ENCODE measurements at places on chromosomes 6 and 20.

GRCh38 chr20:4029505-4030467 lies 14.4 kb upstream of the RNF24 start:
- no peak for DNase-seq

DNA sequence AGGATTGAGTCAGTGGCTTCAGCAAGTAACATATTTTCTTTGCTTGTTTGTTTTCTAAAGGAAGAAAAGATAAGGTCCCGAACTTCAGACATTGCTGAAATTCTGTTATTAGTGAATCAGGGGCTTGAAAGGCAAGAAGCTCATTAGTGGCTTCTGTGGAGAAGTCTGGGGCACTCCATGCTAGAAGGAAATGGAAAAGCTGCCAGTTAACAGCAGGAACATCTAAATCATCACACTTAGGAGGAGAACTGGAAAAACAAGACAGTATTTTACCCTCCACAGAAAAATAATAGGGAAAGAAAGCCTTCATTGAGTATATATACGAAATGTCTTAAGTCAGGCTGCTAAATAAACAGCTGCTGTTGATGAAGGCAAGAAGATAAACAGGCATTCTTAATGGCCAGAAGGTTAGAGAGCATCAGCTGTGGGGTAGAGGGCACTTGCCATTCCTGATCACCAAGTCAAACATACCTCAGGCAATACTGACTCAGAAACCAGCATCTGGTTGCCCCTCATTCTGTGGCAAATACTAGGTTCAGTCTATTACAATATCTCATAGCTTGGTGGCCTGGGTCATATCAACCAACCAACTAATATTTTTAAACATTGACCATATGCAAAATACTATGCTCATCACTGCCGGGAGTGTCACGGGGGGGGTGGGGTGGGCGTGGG lies 143.2 kb upstream of the TENT5A start:
- DNase-seq, result no peak

- no peak for DNase-seq
These were observed 100.8 kb downstream of the HIVEP2 start for GRCh38 chr6:142844065-142844755.

DNA sequence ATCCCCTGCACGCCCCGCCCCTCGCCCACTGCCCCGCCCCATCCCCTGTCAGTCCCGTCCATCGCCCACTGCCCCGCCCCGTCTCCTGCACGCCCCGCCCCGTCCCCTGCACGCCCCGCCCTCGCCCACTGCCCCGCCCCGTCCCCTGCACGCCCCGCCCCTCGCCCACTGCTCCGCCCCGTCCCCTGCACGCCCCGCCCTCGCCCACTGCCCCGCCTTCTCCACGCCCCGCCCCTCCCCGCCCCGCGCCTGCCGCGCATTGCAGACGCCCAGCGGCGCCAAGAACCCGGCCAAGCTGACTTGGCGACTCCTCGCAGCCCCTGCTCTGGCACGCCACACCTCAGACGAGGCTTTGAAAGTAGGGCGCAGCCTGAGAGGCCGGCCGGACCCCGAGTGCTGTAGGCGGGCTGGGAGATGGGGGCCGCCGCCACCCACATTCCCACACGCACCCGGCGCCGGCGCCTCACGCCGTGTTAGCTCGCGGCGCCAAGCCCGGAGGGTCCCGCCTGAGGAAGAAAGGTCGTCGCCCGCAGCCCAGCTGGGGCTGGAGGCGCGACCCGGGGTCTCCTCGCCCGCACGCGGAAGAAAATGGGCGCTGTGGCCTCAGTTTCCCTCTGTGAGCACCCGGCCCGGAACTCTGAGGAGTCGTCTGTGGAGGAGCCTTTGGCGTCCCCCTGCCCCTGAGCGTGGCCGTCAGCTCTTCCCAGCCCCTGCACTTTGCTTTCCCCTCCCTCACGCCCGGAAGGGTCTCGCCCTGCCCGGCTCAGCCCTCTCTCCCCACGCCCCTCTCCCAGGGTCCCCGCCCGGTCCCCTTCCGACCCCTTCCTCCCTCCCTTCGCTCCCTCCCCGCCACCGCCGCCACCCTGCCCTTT lies at the start of gene RAD21L1:
Gene RAD21L1 (plus strand): TSS at position 262 of the 872 bp plus-strand sequence. CDS start 2,410 bp downstream, outside the sequence.
- no peak for DNase-seq

GRCh38 chr6:15270402-15270801 lies 24.5 kb downstream of the JARID2 start:
- no peak for DNase-seq

DNA sequence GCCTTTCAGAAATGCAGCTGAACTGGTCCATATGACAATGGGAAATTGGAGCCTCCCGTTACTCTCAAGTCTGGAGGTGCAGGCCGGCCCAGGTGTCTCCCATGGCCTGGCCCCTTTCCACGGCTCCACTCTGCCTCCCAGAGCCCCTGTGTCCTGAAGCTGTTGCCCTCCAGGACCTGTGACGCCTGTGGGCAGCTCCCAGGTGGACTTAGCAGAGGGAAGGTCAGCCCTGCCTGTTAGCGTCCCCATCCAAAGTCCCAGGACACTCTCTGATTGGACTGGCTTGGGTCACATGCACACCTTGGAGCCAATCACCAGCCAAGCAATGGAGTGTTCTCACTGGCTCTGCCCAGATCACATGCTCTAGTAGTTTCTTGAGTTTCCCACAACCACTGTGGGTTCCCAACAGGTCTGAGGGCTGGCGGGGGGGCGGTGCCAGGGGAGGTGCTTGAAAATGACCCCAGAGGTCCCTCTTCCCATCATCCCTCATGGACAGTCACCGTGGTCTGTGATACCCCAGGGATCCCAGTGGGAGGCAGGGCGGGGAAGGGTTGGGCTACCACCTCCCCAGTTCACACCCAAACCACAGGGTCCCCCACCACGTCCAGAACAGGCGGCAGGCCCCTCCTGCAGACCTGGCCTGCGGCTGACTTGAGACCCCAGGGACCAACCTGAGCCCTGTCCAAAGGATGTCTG lies 135.6 kb downstream of the TAF4 start:
- DNase-seq, result no peak

GRCh38 chr6:8539453-8539852 lies 104.1 kb upstream of the SLC35B3 start:
- no peak for DNase-seq

- no peak for DNase-seq
These were observed 37.1 kb upstream of the TFAP2A start for GRCh38 chr6:10451828-10452509.

GRCh38 chr6:167113935-167114910 lies 8.7 kb upstream of the CCR6 start:
- DNase-seq, result no peak

GRCh38 chr20:33611106-33611505 lies 51.0 kb upstream of the C20orf144 start:
- DNase-seq, result no peak

DNA sequence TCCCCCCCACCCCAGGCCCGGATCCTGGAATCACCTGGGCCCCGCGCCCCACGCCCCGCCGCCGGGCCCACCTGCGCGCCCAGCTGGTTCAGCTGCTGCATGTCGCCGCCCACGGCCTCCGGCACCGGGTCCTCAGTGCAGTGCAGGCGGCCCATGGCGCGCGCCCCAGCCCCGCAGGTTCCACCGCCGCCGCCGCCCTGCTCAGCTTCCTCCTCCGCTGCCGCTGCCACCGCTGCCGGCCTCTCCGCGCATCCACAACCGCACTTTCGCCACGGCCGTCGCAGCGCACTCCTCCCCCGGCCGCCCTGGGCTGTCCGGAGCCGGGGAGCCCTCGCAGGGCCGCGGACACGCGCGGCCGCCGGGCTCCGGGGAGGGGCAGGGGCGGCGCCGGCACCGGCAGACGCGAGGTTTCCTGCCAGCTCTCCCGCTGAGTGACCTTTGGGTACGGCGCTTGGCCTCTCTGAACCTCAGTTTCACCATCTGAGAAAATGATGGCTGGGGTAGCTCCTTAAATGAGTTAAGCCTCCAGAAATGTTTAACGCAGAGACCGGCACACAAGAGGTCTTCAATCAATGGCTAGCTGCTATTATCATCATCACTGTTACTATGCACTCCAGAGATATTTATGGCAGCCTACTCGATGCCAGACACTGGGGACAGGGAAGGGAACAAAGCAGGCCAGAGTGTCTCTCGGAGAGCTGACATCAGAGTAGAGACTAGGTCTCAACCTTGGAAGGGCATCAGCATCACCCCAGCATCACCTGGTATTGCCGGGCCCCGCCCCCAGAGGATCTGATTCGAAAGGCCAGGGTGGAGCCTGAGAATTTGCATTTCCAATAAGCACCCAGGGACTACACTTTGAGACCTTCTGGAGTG lies at the start of gene COMMD7:
Gene COMMD7 (minus strand): TSS at position 231 of the 876 bp plus-strand sequence. CDS start 76 bp downstream, at position 155.
- DNase-seq, result no peak

DNA sequence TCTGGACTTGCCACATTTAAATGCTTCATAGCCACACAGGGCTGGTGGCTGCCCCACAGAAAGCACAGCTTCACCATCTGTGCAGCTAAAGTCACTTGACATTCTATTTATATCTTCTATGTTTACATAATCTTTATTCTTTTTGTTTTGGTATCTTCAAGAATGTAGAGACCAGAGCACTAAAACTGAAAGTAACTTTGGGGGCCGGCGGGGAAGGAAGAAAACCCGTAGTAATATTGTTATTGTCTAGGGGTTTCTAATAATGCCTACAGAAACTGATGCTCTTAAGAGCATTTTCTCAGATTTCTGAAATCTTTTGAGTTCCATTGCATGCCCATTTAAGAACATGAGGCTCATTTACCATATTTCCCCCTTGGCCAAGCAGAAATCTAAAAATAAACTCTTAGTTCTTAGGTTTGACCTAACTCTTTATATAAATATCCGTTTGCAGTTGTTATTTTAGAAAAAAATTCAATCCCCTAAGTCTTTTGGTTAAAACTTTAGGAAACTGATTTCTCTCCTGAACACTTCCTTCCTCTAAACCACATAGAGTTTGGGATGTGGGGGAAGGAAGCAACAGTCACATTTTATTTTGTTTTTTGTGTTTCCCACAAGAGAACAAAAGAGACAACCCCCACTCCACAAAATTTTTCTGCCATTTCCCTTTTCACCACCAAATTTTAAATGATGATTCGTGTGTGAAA lies 207.6 kb downstream of the OGFRL1 start:
- no peak for DNase-seq

GRCh38 chr6:11270030-11271027 lies 37.9 kb upstream of the NEDD9 start:
- no peak for DNase-seq

GRCh38 chr6:150751296-150751695 lies 114.2 kb upstream of the MTHFD1L start:
- no peak for DNase-seq

Data from urinary bladder (tissue), 4 donors.